ENCODE measurements at places on chromosomes 13 and 19. TPM values are rescaled to one million over a fixed set of nuclear protein-coding genes. Genes with fewer than 3 reads are reported as not detected.

The SGCG gene
- not detected for total RNA-seq

The COX7A1 gene
- 1.0 TPM for total RNA-seq

The ATP8B3 gene
- 2.7 TPM for total RNA-seq

The C5AR1 gene
- 0.88 TPM for total RNA-seq

The PSG1 gene
- total RNA-seq, result not detected

The COL5A3 gene
- 0.33 TPM for total RNA-seq

Data from mammary epithelial cell (primary cell).